ENCODE measurements at places on chromosomes 7 and 10.

DNA sequence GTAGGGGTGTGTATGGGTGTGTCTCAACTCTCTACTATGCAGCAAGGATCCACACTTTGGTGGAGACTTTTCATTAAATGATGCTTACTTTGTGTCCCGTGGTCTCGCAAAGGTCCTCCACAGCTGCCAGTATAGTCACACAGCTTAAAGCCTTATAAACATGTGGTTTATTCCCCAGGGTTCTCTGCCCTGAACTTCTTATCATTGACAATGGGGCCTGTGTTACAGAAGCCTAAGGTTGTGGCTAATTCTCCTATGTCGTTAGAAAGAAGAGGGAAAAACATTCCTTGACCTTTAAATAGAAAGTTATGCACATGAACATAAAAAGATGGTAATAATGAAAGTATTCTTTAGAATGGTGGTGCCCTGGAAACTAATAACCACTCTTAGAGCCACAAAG lies 201.4 kb downstream of the INHBA start:
- no peak for DNase-seq

GRCh38 chr10:93364966-93365365 lies 117.2 kb downstream of the MYOF start:
- no peak for DNase-seq

DNA sequence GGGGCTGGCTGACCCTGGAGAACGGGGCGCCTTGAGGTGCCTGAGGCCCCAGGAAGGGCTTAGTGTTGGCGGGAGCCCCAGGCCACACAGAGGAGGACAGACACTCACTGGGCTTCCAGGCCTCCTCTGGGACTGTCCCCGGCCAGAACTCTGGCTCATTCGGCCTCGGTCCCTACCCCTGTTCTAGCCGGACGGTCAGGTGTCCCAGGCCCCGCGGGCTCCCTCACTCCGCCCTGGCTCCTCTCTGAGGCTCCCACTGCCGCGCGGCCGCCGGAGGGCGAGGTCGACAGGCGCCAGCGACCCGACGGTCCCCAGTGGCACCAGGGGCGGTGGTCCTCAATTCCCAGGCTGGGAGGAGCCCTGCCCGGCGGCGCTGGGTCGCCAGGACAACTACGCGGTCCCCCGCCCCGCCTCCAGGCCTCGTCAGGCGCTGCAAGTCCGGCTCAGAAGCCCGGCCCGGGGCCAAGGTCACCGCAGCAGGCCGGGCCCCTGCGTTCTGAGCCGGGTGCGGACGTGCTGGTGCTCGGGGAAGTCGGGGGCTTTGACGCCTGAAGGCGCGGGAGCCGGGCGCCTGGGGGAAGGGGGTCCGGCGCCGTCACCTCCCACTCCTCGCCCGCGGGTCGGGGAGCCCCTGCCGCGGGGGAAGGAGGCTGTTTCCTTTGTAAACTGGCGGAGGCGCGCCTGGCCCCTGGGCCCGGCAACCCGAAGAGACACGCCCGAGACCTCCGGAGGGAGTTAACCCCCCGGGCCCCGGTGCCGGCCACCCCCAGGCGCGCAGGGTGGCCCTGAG lies 1.1 kb upstream of the PWWP2B start:
- DNase-seq, result no peak

DNA sequence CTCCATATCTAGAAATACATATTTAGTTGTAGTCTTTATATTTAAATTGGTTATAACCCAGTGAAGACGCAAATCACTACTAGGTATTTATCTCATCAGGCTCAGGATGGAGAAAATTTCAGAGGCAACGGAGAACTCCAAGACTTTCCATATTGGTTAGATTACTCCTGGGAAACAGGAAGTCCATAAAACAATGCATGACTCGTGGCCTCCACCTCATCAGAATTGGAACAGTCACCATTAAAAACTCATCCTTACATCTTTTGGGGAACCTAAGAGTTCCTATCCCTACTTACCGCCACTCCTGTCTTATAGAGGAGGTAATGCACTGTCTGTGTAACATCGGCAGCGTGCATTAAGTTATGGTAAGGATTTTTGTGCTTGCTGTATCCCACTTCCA lies 177.6 kb downstream of the PPP1R17 start:
- no peak for DNase-seq

GRCh38 chr7:6640246-6640721 lies 3.2 kb downstream of the ZNF316 start:
- no peak for DNase-seq

- no peak for DNase-seq
Measured at GRCh38 chr10:122296363-122297120, 25.4 kb downstream of the BTBD16 start.

- no peak for DNase-seq
Measured at GRCh38 chr7:139661903-139662302, 115.9 kb downstream of the HIPK2 start.

GRCh38 chr10:44962870-44963738 lies 3.5 kb downstream of the RASSF4 start:
- DNase-seq, result no peak

GRCh38 chr10:90885176-90885575 lies 13.4 kb downstream of the RPP30 start:
- DNase-seq, result no peak

DNA sequence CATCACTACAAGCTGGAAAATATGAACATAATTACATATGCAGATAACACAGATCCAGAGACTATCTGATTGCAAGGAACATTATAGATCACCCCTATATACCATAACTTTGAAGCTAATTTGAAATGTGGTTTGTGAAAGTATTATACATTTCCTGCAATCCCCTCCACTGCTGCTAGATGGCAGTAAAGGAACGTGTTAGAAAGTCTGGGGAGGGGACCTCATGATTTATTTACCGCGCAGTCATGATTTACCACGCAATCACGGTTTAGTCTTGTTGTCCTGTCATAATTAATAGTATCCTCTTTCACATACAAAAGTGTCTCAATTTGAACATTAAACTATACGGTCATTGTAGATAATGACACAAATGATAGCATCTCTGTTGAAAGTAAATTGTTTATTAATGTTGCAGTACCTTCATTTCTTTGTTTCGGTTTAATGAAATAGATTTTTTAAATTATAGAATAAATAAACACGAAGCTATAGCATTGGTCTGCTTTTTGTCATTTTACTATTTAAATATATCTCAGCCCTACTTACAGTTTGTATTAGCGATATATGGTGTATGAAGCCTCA lies 145.3 kb upstream of the PRSS1 start:
- DNase-seq, result no peak

DNA sequence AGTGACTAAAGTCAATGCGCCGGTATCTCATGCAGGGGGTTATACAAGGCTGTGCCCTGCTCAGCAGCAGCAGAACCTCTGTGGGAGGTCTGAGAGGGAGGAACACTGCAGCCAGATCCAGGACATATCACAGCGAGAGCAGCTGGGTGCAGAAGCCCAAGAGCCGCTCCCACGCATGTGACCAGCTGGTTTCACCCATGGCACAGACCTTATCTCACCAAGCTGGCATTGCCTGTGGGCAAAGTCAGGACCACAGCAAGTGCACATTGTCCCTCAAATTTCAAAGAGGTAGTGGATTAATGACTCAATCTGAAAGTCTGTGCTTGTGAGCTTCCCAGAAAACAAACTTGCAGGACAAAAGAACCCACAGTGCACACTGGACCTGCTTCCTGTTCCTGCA lies 31.6 kb upstream of the AKR1C1 start:
- DNase-seq, result no peak

- no peak for DNase-seq
Measured at GRCh38 chr10:103843854-103844570, 11.4 kb downstream of the SH3PXD2A start.

- no peak for DNase-seq
Measured at GRCh38 chr10:122740640-122741039, 41.0 kb upstream of the C10orf120 start.

All from activated T-helper 9 cell treated with anti-CD3 and anti-CD28 coated beads, Interleukin-2, amount 50 U/mL, for 16 hours (primary cell).